ENCODE measurements at places on chromosomes 16 and 17.

DNA sequence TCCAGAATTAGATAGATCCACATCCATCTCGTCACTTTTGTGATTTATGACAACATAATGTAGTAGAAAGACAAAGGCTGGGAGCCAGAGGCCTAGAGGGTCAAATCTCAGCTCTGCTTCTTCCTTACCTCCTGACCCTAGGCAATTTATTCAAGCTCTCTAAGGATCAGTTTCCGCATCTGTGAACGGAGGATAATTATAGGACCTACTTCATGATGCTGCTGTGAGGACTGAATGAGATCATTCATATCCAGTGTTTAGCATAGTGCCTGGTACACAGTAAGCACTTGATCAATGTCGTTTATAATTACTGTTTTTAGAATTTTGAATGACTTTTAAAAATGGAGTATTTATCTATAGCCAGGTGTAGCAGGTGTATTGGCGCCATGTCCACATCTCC, 128.4 kb downstream of the SHISA9 start:
- H3K27me3 ChIP-seq: no peaks in the 10 kb centered on the region
- no peak overlapping the region for H3K4me3 ChIP-seq

- H3K4me3 ChIP-seq: no peak overlapping the region
- H3K27me3 ChIP-seq: no peaks in the 10 kb centered on the region
- no peak overlapping the region for H3K27ac ChIP-seq
- no peak for DNase-seq
- no peaks in the 10 kb centered on the region for H3K36me3 ChIP-seq
Observed at GRCh38 chr17:76796081-76796480, 58.2 kb downstream of the MFSD11 start.

- H3K36me3 ChIP-seq: no peaks in the 10 kb centered on the region
- H3K27me3 ChIP-seq: no peaks in the 10 kb centered on the region
- H3K4me1 ChIP-seq: no peaks in the 10 kb centered on the region
- no peak overlapping the region for H3K27ac ChIP-seq
- no peak for DNase-seq
Observed at GRCh38 chr16:9566099-9566498, 474.7 kb downstream of the HAPSTR1 start.

- peaks cover 12% of the 10 kb centered on the region for H3K4me1 ChIP-seq
- H3K27ac ChIP-seq: peak overlapping the region; percentile 39
- peak overlapping the region; percentile 61 for H3K4me3 ChIP-seq
- peaks cover 12% of the 10 kb centered on the region for H3K27me3 ChIP-seq
Observed at GRCh38 chr17:47229535-47230443, 20.6 kb downstream of the MYL4 start.

GRCh38 chr17:9363440-9364350, 211.9 kb downstream of the STX8 start:
- no peaks in the 10 kb centered on the region for H3K27me3 ChIP-seq
- no peak for DNase-seq
- no peaks in the 10 kb centered on the region for H3K36me3 ChIP-seq
- H3K4me3 ChIP-seq: no peak overlapping the region
- H3K4me1 ChIP-seq: peaks cover 20% of the 10 kb centered on the region

GRCh38 chr17:78751447-78752161, 30.5 kb downstream of the CYTH1 start:
- no peaks in the 10 kb centered on the region for H3K27me3 ChIP-seq
- peaks cover 90% of the 10 kb centered on the region for H3K4me1 ChIP-seq
- peaks cover 19% of the 10 kb centered on the region for H3K36me3 ChIP-seq
- peak overlapping the region; percentile 45 for H3K4me3 ChIP-seq
- peak overlapping the region; percentile 90 for H3K27ac ChIP-seq

GRCh38 chr17:34720760-34721159, 141.4 kb downstream of the TMEM132E start:
- H3K27ac ChIP-seq: no peak overlapping the region
- no peak overlapping the region for H3K4me3 ChIP-seq
- no peaks in the 10 kb centered on the region for H3K4me1 ChIP-seq
- no peak for DNase-seq
- no peaks in the 10 kb centered on the region for H3K36me3 ChIP-seq
- peaks cover 17% of the 10 kb centered on the region for H3K27me3 ChIP-seq

DNA sequence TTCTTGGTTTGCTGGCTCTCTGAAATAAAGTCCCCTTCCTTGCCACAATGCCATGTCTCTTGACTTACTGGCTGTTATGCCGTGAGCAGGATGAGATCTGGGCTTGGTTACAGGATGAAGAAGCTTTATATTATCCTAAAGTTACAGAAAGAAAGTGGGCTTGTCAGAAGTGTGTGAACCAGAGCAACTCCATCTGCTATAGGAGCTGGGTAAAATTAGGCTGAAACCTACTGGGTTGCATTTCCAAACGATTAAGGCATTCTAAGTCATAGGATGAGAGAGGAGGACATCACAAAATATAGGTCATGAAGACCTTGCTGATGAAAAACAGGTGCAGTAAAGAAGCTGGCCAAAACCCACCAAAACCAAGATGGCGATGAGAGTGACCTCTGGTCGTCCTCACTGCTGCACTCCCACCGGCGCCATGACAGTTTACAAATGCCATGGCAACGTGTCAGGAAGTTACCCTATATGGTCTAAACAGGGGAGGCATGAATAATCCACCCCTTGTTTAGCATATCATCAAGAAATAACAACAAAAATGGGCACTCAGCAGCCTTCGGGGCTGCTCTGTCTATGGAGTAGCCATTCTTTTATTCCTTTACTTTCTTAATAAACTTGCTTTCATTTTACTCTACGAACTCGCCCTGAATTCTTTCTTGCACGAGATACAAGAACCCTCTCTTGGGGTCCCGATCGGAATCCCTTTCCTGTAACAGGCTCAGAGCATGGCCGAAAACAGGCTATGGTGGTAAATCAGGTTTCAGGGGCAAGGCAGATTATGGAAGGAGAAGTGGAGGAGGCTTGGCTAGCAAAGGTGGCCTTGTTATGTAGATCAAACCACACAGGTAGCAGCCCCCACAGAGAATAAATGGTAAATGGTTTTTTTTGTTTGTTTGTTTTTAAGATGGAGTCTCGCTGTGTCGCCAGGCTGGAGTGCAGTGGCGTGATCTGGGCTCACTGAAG, 81.3 kb upstream of the C16orf82 start:
- no peak for DNase-seq
- H3K36me3 ChIP-seq: no peaks in the 10 kb centered on the region
- no peaks in the 10 kb centered on the region for H3K4me1 ChIP-seq
- H3K27ac ChIP-seq: no peak overlapping the region
- peaks cover 9% of the 10 kb centered on the region for H3K27me3 ChIP-seq

DNA sequence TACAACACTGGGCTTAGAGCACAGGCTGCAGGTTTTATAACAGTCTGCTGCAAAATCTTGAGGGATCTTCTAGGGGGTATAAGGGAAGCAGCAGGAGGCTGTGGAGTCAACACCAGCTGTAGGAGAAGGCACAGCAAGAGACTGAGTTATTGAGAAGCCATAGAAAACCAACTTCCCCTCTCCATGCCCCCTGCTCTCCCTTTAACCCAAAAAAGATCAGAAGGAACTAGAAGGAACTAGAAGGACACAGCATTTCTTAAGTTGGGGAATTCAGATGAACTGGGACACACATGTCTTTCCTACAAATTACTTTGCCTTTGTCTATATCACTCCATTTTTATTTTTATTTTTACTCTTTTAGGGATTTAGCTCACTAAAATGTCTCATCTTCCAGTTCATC, 6.2 kb upstream of the CCL18 start:
- H3K4me1 ChIP-seq: peaks cover 5% of the 10 kb centered on the region
- H3K36me3 ChIP-seq: no peaks in the 10 kb centered on the region
- H3K27ac ChIP-seq: no peak overlapping the region
- H3K4me3 ChIP-seq: no peak overlapping the region

GRCh38 chr17:36818134-36818825, 119.0 kb upstream of the LHX1 start:
- H3K36me3 ChIP-seq: no peaks in the 10 kb centered on the region
- no peak overlapping the region for H3K4me3 ChIP-seq
- no peak overlapping the region for H3K27ac ChIP-seq
- DNase-seq: no peak

DNA sequence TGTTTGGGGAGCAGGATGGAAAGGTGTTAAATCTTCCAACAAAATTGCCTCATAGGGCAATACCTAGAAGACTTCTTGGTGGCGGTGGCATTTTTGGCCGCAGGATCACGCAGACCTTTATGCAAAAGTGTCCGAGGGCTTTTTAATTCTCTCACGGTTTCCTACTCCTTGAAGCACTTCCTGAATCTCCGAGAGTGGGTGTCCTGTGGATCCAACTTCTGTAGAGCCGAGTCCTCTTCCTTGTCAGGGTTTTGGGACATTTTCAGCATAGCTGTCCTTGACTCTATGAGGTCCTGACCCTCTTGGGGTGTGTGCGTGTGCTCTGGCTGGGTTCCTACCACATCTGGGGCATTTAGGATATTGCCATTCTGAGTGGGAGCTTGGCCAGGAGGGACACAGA, 31.7 kb downstream of the IL21R start:
- H3K27me3 ChIP-seq: no peaks in the 10 kb centered on the region
- no peak overlapping the region for H3K4me3 ChIP-seq
- peaks cover 97% of the 10 kb centered on the region for H3K36me3 ChIP-seq
- peak overlapping the region; percentile 92 for H3K27ac ChIP-seq

DNA sequence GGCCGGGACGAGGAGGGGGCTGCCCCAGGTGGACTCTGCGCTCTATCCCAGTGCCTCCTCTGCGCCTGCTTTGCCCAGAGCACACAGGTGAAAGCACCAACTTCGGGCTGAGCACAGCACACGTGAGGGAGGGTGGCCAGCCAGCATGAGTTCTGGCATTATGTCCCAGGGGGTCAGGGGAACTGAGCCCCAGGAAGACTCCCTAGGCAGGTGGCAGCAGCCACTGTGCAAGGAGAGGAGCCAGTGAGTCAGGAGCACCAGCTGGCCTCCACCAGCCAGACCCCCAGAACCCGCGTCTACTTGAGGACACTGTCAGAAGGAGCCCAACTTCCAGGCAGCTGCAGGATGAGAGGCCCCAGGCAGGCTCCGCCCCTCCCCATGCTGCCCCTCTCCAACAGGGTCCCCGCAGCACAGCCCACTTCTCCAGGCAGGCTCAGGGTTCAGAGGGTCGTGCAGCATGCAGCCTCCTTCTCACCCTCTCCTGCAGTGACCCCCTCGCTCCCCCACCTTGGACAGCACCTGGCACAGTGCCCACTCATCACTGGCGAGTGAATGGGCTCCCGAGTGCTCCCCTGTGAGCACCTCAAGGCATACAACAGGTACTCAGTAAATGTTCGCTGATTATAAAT, 44.2 kb upstream of the RASD1 start:
- H3K27me3 ChIP-seq: no peaks in the 10 kb centered on the region
- no peak overlapping the region for H3K4me3 ChIP-seq
- no peak overlapping the region for H3K27ac ChIP-seq
- no peaks in the 10 kb centered on the region for H3K4me1 ChIP-seq
- no peaks in the 10 kb centered on the region for H3K36me3 ChIP-seq
- no peak for DNase-seq

DNA sequence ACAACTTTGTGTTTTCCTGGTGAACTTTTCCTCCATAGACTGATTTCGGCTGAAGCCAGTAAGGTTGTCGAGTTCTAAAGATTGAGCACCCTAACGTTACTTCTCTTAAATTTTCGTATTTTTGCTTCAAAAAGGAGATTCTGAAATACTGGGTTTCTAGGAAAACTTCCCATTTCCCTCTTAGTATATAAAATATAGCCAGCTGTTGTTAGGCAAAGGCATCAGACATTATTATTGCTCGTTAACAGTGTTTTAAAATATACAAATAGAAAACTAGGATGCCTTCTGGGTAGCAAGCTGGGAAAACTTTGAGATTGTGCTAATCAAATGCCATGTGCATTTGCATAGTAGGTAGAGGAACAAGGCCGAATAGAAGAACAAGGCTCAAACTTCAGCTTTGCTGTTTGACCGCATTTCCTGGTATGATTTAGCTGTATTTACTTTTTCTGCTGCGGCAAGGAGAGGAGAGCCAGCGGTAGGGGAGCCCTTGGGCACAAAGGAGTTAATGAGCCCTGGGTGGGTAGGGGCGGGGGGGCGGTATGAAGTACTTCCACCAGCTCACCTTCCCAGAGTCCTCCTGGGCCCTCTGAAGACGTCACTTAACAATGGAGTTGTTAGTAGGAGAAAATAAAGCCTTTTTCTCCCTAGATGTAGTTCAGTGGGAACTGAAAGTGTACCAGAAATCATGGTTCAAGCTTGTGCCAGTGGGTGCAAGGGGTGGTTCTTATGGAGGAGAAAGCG, 151.9 kb downstream of the MSI2 start:
- peaks cover 34% of the 10 kb centered on the region for H3K36me3 ChIP-seq
- H3K27ac ChIP-seq: peak overlapping the region; percentile 87
- no peak for DNase-seq
- no peaks in the 10 kb centered on the region for H3K27me3 ChIP-seq
- peaks cover 61% of the 10 kb centered on the region for H3K4me1 ChIP-seq

DNA sequence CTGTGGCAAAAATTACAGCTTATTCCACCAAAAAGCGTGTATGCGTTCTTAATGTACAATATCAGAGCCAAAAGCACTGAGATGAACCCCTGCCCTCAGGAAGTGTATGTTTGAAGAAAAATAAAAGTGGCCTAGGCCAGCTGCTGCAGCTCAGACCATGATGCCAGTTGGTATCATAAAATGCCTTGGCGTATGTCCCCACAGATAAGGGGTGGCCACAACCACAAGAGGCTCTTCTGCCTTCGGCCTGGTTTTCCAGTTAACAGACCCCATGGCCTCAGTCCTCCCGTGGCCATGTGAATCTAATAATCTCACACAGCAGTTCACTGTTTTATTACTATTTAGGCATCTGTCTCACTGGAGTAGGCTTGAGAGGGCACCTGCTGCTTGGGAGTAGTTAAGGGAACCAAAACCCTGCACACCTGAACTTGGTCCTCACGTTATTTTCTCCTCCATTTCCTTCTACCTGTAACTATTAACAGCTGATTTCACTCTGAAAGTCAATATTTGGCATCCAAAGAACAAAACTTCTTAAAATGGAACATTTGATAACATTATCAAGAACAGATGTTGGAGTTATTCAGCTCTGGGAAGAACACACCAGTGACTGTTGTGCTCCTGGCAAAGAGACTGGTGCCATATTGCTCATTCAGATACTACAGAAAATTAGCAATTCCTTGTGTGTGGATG, 34.8 kb upstream of the ERN1 start:
- H3K4me3 ChIP-seq: no peak overlapping the region
- no peaks in the 10 kb centered on the region for H3K4me1 ChIP-seq
- no peak overlapping the region for H3K27ac ChIP-seq
- peaks cover 66% of the 10 kb centered on the region for H3K36me3 ChIP-seq
- no peaks in the 10 kb centered on the region for H3K27me3 ChIP-seq

GRCh38 chr17:6660101-6660500, 8.5 kb downstream of the C17orf100 start:
- H3K4me3 ChIP-seq: no peak overlapping the region
- H3K36me3 ChIP-seq: peaks cover 3% of the 10 kb centered on the region
- H3K27ac ChIP-seq: no peak overlapping the region
- peaks cover 6% of the 10 kb centered on the region for H3K27me3 ChIP-seq

GRCh38 chr16:1374418-1375297, 22.9 kb downstream of the GNPTG start:
- H3K36me3 ChIP-seq: peaks cover 40% of the 10 kb centered on the region
- peak overlapping the region; percentile 47 for H3K27ac ChIP-seq
- no peak for DNase-seq
- peaks cover 15% of the 10 kb centered on the region for H3K4me1 ChIP-seq
- H3K4me3 ChIP-seq: no peak overlapping the region
- H3K27me3 ChIP-seq: no peaks in the 10 kb centered on the region

Data from activated T-cell treated with anti-CD3 and anti-CD28 coated beads, Interleukin-2, amount 50 U/mL, for 24 hours (primary cell).